ENCODE measurements at places on chromosomes 11 and 22. TPM values are rescaled to one million over a fixed set of nuclear protein-coding genes. Genes with fewer than 3 reads are reported as not detected.

TLCD5 gene
- 23.4 TPM for polyA plus RNA-seq

UBE2L6 gene
- 88.0 TPM for polyA plus RNA-seq

RHBDD3 gene
- 114 TPM for polyA plus RNA-seq

OR5B21 gene
- polyA plus RNA-seq = not detected

GAS2 gene
- polyA plus RNA-seq = 2.5 TPM

TCN2 gene
- polyA plus RNA-seq = 17.5 TPM

WNT11 gene
- 1.4 TPM for polyA plus RNA-seq

SYTL2 gene
- 4.5 TPM for polyA plus RNA-seq

PHETA2 gene
- 0.22 TPM for polyA plus RNA-seq

RFPL3 gene
- polyA plus RNA-seq = 0.50 TPM

ACRV1 gene
- polyA plus RNA-seq = 0.52 TPM

CCDC87 gene
- 0.48 TPM for polyA plus RNA-seq

C11orf97 gene
- polyA plus RNA-seq = not detected

TIGD3 gene
- 23.1 TPM for polyA plus RNA-seq

MS4A10 gene
- not detected for polyA plus RNA-seq

GAB4 gene
- not detected for polyA plus RNA-seq

FHIP1B gene
- polyA plus RNA-seq = 72.3 TPM

TMEM225 gene
- not detected for polyA plus RNA-seq

NTM gene
- 39.4 TPM for polyA plus RNA-seq

E2F8 gene
- polyA plus RNA-seq = 0.07 TPM

KCNE3 gene
- polyA plus RNA-seq = not detected

PKDREJ gene
- polyA plus RNA-seq = not detected

APOBEC3B gene
- not detected for polyA plus RNA-seq

CHEK1 gene
- 29.5 TPM for polyA plus RNA-seq

STT3A gene
- polyA plus RNA-seq = 54.6 TPM
